Renal cortical epithelial cell (primary cell): ENCODE measurements at places on chromosomes 13 and 19.

GRCh38 chr19:2291185-2291751 is 9.3 kb upstream of the PEAK3 start:
- no peak for DNase-seq

DNA sequence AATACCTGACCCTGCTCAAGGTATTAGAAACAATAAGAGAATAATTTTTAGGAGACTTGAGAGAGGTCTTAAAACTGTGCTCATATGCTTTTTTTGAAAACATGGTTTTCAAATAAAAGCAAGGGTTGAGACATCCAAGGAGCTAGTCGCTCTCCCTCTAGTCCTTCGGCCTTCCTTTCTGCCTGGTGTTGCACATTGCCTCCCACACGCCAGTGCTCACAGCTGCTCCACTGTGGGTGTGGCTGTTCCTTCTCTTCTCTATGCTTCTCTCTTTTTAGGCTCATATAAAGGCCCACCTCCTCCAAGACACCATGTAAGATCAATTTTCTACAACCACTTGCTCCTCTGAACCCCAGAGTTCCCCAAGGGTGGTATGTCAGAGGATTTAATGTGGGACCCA is 352.6 kb downstream of the ENOX1 start:
- DNase-seq: no peak

DNA sequence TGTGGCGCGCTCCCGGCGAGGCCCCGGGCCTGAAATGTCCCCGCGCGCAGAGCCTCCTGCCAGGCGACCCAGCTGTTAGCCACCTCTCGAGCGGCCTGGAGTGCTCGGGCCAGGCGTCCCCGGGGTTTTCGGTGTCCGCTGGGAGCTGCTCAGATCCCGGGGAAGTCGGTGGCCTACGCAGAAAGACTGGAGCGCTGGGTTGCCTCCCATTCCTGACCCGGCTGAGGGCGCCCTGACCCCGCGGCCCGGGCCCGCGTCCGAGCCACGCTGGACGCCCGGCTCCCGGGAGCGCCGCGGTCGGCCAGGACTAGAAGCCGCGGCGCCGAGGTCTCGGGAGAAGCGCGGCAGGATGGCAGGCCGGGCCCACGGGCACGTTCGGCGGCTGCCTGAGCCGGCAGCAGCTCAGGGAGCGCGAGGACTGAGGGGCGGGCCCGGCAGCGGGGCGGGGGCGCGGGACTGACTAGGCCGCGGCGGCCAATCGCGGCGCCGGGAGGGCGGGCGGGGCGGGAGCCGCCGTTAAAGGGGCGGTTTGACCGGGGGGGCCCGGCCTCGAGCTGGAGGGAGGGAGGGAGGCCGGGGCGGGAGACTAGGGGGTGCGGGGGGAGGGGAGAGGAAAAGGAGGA is 1.3 kb upstream of the ZIC2 start:
- DNase-seq: no peak

GRCh38 chr19:35273686-35274259 is 5.0 kb downstream of the USF2 start:
- no peak for DNase-seq

GRCh38 chr13:79654520-79654919 is 173.6 kb downstream of the NDFIP2 start:
- no peak for DNase-seq

DNA sequence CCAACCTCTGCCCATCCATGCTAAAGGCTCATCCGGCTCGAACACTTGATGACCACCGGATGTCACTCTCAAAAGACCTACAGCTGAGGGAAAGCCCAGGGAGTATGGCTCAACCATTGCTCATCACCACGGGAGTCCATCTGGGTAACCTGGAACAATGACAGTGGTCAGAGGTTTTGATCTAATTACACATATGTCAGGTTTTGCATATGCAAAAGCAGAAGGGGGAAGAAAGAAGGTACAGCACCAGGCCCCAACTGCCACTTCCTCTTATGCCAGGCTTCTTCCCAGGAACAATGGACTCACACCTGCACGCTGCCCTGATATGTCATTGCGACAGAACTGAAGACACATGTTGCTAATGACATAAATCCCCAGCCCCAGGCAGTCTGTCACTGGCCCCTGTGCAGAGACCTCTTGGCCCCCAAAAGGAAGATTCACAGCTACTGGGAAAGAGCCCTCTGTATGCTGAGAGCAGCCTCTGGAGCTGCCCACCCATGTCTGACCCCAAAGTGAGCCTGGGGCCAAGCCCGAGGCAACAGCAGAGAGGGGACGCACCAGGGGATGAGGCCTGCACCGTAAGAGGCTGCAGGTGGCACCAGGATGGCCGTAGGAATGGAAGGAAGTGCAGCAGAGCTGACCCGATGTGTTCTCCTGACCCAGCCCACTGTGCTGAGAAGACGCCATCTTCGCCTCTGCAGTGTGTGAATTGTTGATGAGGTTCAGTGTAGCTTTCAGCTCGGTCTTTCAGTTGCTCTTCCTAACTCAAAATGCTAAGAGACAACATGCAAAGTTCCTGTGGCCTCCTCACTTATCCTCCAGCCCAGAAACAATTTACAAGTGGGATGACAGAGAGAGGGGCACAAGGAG is 26.3 kb downstream of the EPS15L1 start:
- peak; percentile 86 for DNase-seq

- DNase-seq: peak; percentile 11
Measured at GRCh38 chr13:108283110-108283509, 13.6 kb downstream of the TNFSF13B start.

- no peak for DNase-seq
Measured at GRCh38 chr19:54937926-54938325, 9.4 kb downstream of the NLRP7 start.

GRCh38 chr19:40811478-40812341 is 12.7 kb downstream of the EGLN2 start:
- no peak for DNase-seq

DNA sequence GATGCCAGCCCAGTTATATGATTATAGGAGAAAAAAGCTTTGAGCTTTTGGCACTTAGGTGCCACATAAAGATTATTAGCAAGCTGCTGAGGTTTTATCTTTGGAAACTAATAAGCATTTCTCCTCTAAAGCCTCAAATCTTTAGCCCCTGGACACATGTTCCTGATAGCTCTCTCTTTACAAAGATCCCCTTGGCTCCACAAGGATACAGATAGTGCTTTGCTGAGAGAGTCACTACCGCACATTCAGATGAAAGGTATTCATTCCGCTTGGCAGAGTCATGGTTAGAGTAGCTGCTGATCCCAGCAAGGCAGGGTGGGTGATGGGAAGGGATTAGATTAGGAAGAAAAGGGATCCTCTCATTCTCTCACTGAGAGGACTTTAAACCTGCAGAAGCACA is 28.2 kb upstream of the PSG7 start:
- DNase-seq: no peak

DNA sequence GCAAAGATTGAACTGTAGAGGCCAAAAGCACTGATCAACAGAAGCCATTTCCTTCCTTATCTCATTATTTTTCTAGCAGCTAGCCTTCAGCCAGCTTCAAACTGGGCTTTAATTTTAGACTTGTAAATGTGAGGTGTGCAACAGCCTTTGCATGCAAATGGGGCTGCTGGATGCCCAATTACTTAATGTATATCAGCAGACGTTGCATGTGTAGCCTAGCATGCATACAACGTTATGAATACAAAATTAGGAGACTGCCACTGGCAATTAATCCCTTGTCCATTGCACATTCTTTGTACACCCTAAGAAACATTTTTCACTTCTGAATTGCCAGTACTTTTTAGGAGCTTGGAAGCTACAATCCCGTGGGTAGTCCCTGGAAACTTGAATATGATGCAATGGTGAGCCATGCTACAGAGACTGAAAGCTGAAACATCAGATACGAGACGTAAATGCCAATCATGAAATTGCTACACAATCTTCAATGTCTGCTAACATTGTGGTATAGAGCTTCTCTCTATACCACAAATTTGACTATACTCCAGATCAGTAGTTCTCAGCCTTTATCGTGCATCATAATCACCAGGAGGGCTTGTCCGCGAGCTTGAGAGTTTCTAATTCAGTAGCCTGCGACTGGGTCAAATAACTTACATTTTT is 20.2 kb downstream of the EPSTI1 start:
- DNase-seq: no peak

GRCh38 chr13:25247360-25247759 is 39.9 kb downstream of the MTMR6 start:
- peak; percentile 59 for DNase-seq

DNA sequence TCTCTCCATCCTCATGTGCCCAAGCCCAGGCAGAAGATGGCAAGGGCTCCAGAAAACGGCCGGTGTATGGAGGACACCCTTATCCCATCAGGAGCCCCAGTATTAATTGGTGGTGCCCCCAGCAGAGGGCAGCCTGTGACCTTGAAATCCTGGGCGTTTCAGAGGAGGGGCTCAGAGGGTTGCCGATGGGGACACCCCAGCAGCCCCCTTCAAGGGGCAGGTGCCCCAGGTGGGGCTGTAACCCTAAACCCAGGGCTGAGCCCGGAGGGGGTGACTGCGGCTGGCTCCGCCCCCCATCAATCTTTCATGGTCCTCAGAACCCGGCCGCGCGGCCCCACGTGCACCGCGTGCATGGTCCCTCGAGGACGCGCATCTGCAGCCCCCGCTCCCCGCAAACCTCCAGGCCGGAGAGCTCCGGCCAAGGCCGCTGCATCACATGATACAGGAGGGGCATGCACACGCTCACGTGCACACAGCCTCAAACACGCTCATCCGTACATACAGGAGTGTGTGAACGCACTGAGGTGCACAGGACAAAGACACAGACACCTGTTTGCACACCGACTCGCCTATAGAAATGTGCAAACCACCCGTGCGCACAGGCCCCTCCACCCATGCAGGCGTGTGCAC is 949 bp downstream of the RAB3A start:
- no peak for DNase-seq

GRCh38 chr13:36950920-36951319 is 30.9 kb upstream of the SMAD9 start:
- no peak for DNase-seq

GRCh38 chr19:46924874-46925547 is 64.2 kb downstream of the ARHGAP35 start:
- DNase-seq: no peak

DNA sequence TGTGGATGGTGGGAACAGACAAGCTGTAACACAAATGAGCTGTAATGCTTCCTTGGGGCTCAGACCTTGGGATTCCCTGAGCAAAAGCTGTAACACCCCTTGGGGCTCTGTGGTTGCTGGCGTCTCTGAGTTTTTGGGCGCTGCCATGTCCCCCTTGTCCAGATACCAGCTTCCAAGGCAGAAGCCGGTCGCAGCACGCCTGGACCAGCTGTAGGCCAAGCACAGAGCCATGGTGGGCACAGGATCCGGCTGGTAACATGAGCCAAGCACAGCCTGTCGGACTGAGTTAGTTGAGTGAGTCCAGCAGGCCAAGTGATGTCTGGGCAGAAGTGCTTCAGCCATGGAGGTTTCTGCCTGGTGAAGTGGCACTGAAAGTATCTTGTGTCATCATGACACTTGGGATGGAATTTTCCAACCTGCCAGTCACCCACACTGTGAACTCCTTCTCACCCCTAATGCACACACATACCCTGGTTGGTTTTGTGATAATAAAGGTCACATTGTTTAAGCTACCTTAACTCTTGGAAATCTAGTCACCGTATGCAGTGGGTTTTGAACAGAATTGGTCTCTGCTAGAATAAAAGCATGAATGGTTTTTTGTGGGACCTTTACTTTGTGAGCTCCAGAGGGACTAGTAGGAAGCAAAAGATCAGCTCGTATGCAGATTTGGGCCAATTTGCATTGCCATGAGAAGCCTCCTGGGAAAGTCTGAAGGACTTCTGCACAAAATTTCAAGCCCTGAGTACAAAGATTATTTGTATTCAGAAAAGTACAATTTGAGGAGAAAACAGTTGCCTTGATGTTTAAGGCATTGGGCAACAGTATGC is 7.0 kb upstream of the ZNF17 start:
- DNase-seq: no peak

- no peak for DNase-seq
Measured at GRCh38 chr19:10692673-10693264, 8.5 kb upstream of the QTRT1 start.
